Globus pallidus (tissue), 1 donor: ENCODE measurements at places on chromosomes 6 and 20.

DNA sequence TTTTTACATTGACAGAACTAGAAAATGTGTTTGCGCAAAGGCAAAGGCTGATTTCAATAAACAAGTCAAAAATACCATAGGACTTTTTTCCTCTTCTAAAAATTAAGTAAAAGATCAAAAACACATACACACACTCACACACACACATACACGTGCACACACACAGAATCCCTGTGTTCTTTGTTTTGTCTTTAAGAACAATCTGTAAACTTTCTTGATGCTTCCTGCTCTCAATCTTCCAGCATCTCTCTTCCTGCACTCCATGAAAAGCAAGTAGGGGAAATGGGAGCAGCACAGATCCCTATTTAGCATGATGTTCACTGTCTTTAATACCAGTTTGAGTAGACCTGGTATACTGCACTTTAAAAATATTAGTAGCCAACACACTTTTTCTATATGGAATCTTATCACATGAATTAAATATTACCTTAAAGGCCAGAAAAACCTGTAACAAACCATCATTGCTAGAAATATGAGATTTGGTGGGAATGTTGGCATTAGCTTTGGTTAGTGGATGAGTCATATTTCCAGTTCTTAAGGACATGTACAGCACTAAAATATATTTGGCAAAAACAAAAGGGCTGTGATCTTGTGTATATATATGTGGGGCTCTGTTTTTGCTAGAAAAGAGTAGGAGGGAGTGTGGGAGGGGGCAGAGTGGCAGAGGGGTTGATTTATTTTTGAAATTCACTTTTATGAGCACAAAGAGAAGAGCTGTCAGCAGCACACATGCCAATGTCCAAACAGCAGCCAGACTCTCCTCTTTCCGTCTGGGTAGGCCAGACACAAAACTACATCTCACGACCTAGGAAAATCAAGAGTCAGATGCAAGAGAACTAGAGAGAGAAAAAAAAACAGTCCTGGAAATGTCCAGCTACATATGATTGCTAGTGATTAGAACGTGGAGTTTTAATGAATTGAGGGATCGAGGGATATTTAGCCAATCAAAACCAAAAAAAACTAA, 4.6 kb downstream of the PTPRK start:
- peak; percentile 57 for DNase-seq

DNA sequence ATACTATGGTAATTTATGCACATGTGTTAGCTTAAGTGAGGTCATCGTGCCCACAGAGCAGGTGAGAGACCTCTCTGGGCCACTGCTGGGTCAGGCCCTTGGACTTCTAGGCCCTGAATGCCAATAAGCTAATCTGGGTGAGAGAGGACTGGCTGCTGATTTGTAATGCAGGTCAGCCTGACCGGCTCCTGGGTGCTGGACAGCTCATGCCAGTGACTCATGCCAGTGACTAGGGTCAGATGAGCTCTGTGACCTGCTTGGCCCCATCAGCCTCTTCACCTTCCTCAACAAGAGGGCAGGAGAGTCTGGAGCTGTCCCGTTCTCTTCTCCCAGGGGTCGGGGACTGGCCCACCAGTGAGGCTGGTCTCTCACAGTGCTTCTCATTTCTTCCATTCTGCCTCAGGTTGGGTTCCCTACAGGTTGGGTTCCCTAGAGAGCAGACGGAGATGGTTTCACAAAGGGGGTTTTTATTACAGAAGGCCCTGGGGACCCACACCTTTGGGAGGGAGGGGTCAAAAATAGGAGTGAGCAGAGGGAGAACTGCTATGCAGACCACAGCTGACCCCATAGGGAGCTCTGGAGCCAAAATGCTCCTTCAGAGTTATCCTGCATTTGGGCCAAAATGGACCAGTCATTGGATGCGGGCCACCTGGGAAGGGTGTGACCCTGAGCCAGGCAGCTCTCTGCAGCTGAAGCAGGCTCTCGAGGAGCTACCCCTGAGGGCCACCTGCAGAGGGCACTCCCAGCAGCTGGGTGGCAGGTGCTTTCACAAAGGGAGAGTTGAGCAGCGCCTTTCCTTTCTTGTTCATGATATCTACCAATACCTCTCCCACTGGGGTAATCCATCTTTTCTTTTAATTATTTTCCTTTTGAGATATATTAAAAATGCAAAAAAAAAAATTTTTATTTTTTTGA, 2.2 kb upstream of the OXT start:
- no peak for DNase-seq

DNA sequence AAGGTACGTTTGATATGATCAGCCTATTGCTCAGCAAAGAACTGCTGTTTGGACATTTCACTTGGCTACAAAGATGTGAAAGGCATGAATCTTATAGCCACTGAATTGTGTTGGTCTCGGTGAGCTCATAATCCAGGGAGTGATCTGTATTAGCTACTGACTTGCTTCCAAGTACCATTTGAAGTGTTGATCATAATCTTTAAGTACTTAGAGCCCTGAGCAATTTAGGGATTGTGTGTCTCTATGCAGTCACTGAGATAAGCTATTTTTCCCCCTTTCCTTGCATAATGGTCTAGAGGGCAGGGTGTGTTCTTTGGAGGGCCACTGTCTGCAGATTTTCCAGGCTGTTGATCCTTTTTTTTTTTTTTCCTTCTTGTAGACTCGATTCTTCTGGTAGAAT, 393.6 kb downstream of the ESR1 start:
- no peak for DNase-seq

- no peak for DNase-seq
These were observed 34.7 kb downstream of the KCNK17 start for GRCh38 chr6:39279539-39279938.

- DNase-seq, result no peak
These were observed 35.3 kb downstream of the GPR6 start for GRCh38 chr6:110013386-110013785.
